T-cell (primary cell): ENCODE measurements at places on chromosomes 5 and 9.

- DNase-seq: no peak
Measured at GRCh38 chr9:76087976-76088375, 197.5 kb downstream of the PCSK5 start.

GRCh38 chr5:142175461-142176142 is 67.0 kb downstream of the NDFIP1 start:
- DNase-seq: no peak

DNA sequence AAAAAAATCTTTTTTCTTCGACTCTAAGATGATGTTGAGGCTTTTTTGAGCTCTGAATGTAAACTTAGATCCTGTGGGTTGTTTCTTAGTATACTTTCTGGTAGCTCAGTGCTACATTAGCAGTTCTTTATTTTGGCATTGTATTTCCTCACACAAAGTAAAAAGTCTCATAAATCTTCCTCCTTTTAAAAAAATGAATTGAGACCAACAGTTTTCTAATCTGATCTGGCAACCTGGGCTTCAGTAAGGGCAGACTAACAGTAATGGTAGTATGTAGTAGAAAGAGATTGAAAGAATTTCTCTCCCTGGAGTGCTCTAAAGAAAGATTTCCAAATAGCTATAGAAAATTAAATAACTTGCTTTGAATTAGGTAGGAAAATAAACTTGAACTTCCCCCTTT is 31.4 kb downstream of the ZCCHC7 start:
- DNase-seq: no peak

- DNase-seq: no peak
Measured at GRCh38 chr9:137117269-137117731, 2.8 kb upstream of the DPP7 start.

DNA sequence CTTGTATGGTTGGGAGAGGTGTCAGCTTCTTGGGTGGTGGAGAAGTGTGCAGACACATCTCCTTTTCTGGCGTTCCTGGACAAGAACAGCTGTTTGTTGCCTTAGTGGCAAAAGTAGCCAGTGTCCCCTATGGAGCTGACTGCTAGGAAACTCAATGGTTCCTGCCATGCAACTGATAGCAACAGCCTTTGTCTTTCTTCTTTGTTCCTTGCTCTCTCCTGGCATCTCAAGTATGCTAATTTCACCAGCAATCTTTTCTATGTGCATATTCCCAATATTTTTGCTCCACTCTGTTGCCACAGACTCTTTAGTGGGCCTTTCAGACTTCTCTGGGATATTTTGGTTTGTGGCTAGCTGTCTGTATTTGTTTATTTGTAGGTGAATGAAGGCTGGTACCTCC is 36.7 kb downstream of the FBXO4 start:
- no peak for DNase-seq

- no peak for DNase-seq
Measured at GRCh38 chr5:56461584-56461983, 228.5 kb upstream of the ANKRD55 start.

GRCh38 chr5:154652746-154653417 is 102.3 kb upstream of the LARP1 start:
- DNase-seq: no peak

- DNase-seq: no peak
Measured at GRCh38 chr9:38352530-38353328, 39.8 kb upstream of the ALDH1B1 start.

DNA sequence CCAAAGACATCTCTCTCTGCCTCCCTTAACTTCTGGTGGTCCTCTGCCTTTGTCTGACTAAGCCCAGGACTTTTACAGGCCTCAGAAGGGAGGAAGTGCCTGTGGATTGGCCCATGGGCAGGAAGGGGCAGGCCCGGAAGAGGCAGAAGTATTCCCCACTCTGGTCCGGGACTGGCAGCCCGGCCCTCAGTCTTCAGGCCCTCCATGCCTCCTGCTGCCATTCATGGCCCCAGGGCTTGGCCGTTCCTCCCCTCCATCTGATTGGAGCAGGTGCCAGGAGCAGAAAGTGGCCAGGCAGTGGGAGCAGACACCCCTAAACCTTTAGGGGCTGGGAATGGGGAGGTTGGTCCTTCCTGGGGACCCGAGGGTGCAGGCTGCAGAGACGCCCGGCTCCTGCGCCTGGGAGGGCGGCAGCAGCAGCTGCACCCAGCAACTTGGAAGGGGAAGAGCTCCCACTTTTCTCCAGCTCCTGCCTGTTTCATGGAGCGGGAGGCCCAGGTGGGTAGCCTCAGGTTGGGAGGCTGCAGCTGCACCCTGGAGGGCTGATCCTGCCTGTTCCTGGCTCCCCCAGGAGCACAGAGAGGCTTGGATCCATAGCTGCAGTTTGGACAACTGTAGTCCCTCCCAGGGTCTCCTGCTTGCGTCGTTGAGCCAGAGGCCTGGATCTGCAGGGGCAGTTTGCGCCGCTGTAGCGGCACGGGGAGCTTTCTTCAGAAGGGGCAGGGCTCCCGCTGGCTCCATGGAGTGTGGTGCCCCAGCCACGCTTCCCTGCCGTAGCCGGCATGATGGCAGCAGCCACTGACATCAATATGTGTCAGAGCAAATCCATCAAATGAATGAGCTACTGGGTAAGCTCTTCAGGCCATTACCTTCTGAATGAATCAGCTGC is 661.5 kb upstream of the NUDT12 start:
- no peak for DNase-seq

DNA sequence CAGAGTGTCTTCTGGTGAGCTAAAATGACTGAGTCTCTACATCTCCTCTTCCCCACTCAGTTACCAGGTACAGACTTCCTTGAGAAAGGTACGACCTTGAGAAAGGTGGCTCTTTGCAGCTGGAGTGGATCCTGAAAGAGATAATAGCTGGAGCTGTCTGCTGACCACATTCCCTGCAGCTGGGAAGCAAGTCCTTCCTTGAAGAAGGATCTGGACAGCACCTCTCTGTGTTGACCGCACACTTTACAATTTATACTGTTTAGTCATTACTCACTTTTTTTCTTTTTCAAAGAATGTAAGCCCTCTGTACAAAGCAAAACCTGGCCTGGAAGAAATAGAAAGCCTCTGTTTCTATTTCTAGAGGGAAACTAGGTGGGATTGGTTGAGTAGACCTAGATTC is 148.8 kb downstream of the MACIR start:
- DNase-seq: no peak

GRCh38 chr5:91150234-91150633 is 232.9 kb downstream of the ARRDC3 start:
- no peak for DNase-seq

GRCh38 chr5:172498431-172499129 is 44.3 kb upstream of the SH3PXD2B start:
- DNase-seq: no peak

- no peak for DNase-seq
Measured at GRCh38 chr9:112572416-112572815, 85.8 kb downstream of the KIAA1958 start.

- no peak for DNase-seq
Measured at GRCh38 chr9:118693645-118694044, 675.6 kb downstream of the BRINP1 start.

DNA sequence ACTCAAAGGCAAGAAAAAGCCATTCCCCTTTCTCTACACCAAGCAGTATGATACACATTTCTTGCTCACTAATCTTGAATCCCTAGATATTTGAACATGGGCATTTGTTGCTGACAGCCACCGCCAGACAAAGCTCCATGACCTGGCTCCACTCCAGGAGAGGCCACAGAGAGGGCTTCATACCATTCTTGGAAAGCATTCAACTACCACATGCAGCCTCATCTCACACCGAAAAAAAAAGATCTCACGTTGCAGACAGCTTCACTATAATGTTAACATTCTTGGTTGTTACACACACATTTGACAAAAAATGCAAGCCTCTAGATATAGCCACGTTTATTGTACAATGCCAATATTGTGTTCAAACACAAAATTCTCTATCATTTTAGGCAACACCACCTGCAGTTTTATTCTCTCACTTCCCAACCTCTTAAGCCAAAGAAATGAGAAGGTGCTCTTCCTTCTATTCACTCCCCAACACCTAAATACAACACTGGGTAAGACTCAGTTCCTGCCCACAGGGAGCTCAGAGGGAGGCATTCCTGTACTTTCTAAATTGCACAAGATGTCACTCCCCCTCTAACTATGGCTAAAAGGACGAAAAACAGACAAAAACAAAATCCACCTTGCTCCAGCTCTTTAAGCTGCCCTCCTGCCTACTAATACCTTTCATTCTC is 222.4 kb downstream of the TSSK1B start:
- no peak for DNase-seq

- DNase-seq: no peak
Measured at GRCh38 chr9:108181441-108181840, 674.3 kb downstream of the ACTL7B start.

- DNase-seq: no peak
Measured at GRCh38 chr5:172362755-172363154, 79.2 kb upstream of the UBTD2 start.

- DNase-seq: no peak
Measured at GRCh38 chr5:112691758-112692157, 45.9 kb upstream of the APC start.

GRCh38 chr5:39369123-39369815 is 5.0 kb upstream of the C9 start:
- no peak for DNase-seq

DNA sequence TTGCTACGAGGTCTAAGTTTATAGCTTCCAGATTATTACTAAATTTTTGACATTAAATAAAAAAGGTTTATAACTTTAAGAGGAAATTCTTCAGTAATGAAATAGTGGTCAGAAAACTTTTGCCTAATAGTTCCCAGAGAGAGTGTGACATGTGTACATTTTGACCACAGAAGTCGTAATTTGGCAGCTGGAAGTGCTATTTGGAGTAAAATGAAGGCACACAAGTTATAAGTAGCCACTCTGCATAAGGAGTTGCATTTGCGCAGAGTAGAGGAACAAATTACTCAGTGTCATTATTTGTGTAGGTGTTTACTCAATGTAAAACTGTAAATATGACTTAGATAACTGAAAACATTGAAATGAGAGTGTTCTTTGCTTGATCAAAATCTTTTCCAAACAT is 408.4 kb downstream of the CCDC171 start:
- no peak for DNase-seq

GRCh38 chr5:139131465-139131864 is 66.7 kb downstream of the SIL1 start:
- no peak for DNase-seq

GRCh38 chr5:143208781-143209510 is 194.5 kb downstream of the NR3C1 start:
- DNase-seq: no peak

DNA sequence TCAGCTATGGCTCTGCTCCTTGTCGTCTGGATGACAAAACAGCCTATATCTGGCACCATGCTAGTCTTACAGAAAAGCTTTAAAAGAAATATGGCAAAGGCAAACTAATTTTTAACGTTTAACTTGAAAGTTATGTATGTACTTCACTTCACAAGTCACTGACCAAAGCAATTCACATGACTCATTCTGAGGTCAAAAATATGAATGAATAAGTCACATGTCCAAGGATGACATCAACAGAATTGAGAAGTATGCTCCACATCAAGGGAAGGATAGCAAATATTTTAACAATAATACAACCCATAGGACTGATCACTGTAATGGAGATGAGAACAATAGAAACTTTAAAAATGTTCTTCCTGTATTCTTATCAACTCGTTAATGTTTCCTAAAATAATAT is 1072.6 kb upstream of the NUDT12 start:
- DNase-seq: no peak

- DNase-seq: no peak
Measured at GRCh38 chr9:113515862-113516261, 52.3 kb downstream of the RGS3 start.

DNA sequence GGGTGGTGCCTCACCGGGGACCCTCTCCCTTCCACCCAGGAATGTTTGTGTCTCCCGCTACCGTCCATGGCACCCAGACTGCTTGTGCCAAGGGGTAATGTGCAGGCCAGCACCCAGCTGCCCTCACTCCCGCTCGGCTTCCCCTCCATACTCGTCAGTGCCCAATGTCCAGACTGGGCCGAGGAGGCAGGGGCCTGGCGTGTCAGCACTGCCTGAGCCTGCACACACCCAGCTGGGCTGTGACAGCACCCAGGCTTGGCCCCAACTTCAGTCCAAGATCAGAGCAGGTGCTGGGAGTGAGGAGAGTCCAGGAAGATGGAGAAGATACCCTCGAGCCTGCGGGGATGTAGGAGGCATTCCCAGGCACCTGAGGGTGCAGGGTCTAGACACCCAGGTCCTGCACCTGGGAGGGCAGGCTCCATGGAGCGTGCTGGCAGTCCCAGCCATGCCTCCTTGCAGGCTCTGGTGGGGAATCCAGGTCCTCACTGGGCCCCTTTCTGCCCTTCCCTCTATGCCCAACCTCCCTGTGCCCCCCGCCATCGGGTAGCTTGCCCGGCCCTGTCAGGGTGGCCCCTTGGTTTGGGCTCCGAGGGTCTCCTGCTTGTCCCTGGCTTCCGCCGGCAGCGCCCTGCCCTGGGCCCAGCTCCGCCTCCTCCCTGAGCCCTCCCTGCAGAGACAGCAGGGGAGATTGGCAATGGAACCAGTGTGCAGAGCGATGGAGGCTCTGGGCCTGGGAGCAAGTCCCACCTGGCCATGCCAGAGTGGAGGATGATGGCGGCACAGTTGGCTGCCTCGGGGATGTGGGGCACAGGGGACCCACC is 250.8 kb upstream of the EDIL3 start:
- no peak for DNase-seq

DNA sequence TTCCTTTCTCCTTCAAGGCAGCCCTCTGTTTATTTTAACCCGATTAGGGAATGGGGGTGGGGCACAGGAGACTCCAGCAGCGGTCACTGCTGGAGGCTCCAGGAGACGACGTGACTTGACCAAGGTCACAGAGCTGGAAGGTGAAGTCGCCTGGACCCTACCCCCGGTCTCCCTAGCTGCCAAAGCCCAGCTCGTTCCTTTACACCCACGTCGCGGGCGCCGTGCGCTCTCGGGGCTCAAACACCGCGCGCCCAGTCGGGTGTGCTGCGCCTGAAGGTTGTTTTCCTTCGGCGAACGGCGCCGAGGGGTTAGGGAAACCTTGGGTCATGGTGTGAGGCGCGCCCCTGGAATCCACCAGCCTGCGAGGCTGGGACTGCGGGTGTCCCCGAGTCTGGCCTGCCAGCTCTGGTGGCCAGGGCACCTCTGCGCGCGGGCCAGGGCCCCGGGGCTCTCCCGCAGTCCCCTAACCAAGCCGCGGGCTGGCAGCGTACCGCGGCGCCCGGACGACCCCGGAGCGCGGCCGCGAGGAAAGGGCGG is 747 bp upstream of the UNC5A start:
- DNase-seq: no peak

DNA sequence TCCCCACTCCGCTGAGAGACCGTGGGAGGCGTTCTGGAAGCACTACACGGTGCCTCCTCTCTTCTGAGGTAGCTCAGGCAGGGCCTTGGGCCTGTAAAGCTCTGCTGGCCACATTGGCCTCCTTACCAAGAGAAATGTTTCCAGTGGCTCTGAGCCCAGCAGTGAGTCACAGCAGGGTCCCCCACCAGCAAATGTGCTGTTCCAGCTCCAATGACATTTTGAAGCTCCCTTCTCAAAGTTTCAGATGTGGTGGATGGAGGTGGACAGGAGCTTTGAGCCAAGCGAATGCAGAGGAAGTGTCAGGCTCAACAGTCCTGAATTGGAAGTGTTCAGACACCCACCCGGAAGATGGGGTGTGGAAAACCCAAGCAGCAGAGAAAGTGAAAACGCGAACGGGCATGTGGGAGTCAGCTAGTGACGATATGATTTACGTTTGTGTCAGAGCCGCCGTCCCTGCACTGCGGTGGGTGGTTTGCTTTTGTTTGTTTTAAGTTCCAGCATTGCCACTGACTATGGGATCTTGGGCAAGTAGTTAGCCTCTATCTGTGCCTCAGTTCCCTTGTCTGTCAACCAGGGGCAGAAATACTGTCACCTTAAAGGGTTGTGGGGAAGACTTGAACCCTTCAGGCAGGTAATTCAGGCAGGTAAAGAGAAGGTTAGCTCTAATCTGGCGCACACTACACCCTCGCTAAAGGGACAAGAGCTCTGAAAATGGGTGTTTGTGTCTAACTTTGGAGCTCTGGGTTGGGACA is 38.2 kb downstream of the C5orf15 start:
- DNase-seq: peak; percentile 68
